ENCODE measurements at places on chromosomes 13 and 19.

GRCh38 chr13:41048640-41049039 is 12.7 kb upstream of the WBP4 start:
- no peak for DNase-seq

DNA sequence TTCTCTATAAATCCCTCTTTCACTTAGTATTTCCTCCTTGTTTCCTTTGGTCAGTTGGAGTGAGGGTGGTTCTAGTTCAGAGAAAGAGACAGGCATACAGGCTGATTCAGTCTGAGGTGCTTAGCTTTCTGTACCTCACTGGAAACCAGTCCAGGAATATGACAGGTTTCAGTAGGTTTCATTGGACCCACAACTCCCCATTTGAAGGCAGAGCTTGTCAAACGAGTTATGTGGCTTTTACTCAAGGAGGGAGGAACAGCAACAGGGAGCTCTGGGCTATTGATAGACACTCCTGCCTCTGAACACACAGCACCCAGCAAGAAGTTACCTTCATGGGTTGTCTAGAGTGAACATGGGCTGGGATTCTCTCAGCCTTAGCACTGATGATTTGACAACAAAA is 14.5 kb downstream of the ACTN4 start:
- DNase-seq: no peak

DNA sequence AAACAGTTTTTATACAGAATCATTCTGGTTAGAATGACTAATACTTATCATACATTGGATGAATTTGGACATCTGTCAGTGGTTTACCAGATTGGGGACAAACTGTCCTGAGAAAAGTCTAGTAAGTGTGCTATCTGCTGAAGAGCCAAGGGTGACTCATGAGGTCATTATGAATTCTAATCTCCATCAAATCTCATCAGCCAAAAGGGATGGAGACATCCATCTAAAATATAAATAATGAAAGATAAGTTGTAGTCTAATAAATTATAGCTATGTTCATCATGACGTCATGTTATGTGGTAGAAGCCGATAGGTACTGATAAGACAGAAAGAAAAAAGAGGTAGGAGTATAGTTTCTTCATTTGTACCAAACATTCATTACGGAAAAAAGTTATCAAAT is 804.4 kb downstream of the PCDH9 start:
- no peak for DNase-seq

DNA sequence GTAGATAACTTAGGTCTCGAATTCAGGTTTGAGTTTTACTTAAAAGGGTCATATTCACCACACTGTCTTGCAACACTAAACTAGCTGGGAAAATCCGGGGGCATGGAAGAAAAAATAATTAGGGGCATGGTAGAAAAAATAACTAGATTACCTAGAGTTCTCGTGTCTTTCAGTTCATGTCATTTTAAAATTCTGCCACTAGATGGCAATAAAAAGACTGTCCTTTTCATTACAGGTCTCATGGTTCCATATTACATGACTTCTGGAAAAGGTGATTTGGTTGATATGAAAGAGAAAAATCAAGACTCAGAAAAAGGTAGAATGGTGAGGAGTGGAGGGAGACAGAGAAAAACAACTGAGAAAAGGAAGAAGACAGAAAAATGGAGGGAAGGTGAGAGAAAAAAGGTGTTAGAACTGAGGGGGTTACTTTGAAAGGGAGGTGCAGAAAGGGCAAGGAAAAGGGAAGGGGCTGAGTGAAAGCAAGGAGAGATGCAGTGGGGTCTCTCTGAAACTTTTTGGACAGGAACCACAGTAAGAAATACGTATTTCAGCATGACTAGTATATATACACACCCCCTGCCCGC is 299.0 kb downstream of the KLF12 start:
- peak; percentile 25 for DNase-seq

- DNase-seq: no peak
These were observed 95.7 kb downstream of the SLC10A2 start for GRCh38 chr13:102970542-102970941.

DNA sequence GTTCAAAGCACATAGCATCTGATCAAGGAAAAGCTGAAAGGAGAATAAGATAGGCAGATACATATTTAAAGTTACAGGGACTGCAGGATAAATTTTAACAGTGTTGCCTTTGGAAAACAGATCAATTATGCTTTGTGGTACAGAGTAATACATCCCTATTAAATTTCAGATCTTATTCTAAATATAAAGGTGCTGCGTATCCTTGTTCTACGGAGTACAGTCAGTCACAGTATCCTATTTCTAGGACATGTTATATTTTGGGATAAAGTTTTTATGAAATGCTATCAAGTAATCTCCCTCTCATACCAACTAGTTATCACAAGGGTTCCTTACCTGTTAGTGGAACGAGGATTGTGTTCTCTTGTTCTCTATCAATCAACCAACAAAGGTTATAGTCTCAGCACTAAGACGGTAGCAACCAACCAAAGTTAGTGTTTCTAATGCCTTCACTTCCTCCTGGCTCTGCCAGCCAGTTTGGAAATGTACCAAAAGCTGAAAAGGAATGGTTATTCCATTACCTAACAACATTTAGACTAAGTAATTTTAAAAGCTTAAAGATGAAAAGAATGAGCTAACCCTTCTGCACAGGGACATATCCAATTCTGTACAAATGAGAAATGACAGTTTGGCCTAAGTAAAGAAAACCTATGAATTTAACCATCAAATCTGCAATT is 35.2 kb downstream of the TSC22D1 start:
- DNase-seq: no peak

DNA sequence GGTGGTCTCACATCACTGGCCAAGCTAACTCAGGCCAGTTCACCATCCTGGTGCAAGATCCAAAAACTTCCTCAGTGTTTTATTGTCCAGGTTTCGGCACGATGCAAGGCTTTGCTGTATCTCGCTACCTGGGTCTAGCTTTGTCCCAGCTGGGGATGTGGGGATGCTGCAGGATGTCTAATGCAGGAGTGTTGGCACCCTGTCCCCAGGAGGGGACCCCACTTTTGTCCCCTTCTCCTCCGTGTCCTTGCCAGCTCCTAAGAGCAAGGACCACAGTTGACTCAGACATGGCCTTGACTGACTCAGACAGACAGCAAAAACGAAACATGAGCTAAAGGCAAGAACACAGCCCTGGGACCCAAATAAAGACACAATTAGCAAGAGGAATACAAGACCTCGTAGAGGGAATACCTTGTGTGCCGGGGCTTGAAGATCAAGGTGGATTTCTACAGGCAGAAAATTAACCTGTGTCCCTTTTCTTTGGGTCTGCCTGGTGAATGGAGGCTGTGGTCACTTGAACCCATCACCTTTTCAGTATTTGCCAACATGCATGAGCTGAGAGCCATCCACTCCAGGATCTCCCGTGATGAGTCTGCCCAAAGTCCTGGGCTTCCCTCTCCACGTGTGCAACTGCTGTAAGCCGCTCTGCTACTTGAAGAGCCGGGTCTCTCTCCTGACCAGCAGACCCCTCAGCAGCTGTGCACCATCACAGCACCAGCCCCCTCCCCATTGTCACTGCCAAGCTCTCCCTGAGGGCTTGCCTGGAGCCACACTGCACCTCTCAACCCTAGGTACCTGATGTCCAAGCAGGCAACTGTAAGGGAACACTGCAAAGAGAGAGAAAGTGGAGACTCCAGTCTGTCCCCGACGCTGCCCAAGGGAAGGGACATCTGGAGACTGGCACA is 149.5 kb upstream of the ZNF507 start:
- no peak for DNase-seq

- DNase-seq: no peak
These were observed 7.8 kb downstream of the MAG start for GRCh38 chr19:35299523-35300338.

DNA sequence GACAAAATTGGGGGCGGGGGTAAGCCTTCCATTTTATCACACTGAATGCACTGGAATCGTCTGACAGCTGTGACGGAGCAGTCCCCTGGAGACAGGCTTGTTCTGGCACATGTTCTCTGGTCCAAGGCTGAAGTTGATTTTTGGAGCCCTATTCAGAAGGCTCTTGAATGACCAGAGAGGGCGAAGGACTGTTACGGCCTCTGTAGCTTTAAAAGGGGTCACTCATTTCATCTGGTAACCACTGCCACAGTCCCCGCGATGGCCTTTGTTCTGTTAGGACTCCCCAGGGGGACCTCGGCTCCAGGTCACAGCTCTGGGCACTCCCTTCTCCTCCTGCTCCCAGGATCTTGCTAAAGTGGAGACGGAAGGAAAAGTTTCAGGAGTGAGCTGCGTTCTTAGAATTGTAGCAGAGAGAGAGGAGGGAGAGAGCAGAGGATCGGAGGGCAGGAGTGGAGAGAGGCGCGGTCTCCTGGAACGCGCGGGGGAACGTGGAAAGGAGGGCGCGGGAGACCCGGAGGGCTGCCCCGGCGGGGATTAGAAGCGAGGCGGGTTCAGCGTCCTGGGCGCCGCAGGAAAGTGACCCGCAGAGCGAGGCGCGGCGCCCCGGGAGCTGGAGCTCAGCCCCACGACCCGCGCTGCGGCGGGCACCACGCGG is 134.3 kb upstream of the MYO16 start:
- no peak for DNase-seq

DNA sequence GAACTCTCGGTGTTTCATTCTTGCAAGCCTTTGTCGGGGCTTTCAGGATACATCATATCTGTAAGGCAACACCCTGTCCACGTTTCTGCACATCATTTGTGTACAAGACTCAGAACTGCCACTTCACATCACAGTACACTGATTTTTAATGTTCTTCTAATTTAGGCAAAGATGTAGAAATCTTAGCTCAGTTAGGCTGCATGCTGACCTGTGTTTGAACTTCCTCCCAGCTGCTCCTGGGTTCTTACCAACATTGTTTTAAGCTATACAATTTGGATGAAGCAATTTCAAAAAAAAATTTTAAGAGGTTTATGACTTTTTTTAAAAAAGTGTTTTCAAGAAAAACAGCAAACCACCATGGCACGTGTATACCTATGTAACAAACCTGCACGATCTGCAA is 1047.9 kb upstream of the SLC10A2 start:
- no peak for DNase-seq

DNA sequence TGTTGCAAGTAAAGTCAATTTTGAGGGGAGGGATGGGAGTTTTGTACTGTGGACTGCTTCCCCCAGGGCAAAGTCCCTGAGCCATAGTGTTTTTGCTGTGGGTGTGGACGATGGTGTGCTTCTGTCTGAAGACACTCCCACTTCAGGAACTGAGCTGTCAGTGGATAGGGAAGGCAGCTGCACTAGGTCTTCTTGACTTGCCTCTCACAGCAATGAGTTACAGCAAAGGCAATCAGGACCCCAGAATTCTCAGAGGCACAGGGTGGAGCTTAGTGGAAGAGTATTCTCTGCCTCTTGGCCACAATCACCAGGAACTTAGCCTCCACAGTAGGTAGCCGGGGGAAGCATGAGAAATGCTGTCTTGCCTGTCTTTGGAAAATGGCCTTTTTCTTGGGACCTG is 1416.6 kb upstream of the MIR17HG start:
- DNase-seq: no peak

GRCh38 chr13:95456815-95457214 is 95.7 kb upstream of the CLDN10 start:
- no peak for DNase-seq

- DNase-seq: no peak
These were observed 848.3 kb upstream of the PCDH9 start for GRCh38 chr13:68078469-68078868.

- no peak for DNase-seq
These were observed 16.2 kb upstream of the AP1M2 start for GRCh38 chr19:10603084-10603872.

DNA sequence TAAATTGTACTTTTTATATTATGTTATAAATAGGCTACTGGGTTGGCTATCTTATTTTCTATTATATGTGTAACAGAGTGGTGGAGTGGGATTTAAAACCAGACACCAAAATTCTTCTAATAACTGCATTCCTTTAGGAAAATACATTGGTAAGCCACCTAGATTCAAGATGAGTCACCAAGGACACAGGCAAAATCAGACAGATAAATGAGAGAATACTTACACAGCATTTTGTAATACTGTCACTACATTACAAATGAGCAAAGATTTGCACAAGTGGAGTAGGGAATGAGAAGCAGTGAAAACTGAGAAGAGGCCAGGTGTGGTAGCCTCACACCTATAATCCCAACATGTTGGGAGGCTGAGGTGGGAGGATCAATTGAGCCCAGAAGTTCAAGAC is 6.2 kb upstream of the SPART start:
- DNase-seq: no peak

DNA sequence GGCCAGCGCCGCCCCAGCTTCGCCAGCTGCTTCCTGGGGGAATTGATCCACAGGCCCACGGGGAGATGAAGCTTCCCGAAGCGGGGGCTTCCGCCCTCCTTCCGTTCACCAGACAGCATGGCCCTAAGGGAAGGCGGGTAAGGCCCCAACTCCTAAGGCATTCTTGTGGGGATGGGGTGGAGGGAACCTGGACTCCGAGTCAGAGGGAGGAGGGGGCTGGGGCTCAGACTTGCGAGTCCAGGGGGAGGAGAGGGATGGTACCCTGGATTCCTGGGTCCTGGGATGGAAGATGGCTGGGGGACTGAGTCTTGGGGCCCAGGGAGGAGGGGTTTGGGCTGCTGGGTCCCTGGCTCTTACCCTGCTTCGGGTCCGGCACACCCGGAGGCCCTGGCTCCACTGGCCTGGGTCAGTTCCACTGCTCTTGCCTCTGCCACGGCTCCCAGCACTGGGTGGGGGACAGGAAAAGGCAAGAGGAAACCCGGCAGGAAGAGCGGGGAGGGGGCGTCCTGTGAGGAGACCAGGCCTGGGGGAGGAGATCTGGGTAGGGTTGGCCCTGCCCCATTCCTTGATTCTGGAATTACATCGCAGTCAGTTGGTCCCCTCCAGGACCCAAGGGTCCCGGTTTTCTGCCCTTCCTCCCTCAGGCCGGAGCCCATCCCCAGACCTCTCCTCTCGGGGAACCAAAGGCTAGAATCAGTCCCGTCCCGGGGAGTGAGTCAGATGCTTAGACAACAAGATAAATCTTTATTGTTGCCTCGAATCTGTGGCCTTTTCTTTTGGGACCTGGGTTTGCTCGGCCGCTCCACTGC is at the start of gene RASIP1:
TSS of gene RASIP1 (minus strand) at position 447 of the 809 bp plus-strand sequence. CDS start at position 119, 328 bp downstream.
- no peak for DNase-seq

DNA sequence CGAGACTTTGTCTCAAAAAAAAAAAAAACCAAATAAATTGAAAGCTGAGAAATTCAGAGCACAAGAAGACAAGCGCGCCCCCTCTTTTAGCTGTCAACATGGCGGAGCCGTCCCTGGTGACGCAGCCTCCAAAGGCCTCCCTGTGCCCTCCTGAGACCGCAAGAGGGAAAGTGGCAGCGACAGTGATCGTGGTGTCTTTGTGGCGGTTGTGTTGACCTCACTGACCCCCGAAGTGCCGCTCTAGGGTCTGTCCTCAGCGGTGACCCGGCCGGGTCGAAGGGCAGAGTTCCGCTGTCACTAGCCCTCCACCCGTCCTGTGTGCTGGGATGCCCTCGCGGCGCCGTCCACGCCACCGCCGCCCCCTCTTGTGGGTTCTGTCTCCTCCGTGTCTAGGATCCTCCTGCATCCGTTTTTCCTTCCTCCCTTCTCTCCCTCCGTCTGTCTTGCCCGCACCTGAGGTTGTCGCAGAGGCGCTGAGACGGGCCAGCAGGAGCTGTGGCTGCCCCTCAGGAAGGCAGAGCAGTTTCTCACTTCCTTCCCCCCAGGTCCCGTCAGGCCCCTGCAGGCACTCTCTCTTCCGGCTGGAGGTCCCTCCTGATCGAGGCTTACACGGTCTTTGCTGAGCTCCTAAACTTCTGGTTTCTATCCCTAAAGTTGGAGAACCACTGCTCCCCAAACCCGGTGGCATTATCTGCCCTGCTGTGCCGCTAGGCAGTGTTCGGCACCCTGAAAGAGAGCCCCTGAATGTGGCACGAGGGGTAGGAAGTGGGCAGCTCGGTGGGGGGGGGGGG is 7.2 kb downstream of the UHRF1 start:
- no peak for DNase-seq

- DNase-seq: no peak
These were observed 837 bp downstream of the FSD1 start for GRCh38 chr19:4305257-4305612.

GRCh38 chr13:105016266-105016665 is 1519.2 kb downstream of the EFNB2 start:
- DNase-seq: no peak
